MCF 10A (cell line): ENCODE measurements at places on chromosomes 7 and 10.

DNA sequence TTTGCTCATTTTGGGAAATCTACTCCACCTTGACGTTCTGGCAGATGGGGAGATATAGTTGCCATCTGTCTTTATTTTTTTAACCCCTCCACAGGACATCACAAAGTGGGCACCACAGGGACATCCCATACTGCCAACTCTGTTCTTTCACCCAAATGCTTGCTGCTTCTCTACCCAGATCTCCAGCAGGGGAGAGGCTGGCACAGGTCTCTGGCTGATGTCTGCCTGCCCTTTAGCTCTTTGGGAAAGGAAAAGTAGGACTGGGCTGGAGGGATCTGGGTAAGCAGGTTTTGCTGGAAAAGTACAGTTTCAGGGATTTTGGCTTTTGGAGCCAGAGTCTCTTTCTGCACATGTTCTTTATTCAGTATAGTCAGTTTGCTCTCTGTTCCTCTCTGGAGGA is 156.7 kb downstream of the ANLN start:
- DNase-seq, result no peak

- DNase-seq, result no peak
Measured at GRCh38 chr7:74138334-74138867, 35.8 kb upstream of the EIF4H start.

DNA sequence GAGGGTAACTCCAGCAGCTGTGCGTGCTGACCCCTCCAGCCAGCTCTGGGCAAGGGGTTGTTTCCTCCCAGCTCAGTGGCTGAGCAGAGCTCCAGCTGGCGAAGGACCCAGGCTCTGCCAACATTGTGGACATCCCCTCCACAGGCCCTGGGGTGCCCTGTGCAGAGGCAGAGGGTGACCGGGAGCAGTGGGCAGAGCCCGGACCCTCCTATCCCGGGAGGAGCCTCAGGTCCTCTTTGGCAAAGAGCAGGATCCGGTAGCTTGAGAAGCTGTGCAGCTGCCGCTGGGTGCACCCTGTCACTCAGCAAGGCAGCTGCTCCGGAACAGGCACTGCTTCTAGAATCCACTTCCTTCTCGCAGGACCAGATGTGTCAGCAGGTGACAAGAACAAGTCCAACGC is 175.9 kb downstream of the EBF3 start:
- DNase-seq, result no peak

GRCh38 chr7:76198202-76198601 is 3.5 kb upstream of the SRRM3 start:
- DNase-seq, result no peak

DNA sequence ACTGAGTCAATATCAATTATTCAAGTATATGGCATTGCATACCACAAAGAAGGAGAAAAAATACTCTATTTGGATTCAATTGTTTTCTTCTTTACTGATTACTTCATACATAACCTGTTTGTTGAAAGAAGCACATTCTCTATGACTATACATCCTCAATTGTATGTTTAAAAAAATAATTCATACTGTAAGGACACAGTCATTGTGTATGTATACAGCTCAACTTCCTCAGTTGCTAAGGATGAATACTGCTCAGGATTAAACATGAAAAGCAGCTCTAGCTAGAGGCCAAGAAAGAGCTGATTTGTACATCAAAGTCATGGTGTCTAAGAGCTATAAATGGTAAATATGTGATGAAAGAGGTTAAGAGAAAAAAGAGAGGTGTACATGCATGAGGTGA is 15.8 kb upstream of the BPGM start:
- no peak for DNase-seq

DNA sequence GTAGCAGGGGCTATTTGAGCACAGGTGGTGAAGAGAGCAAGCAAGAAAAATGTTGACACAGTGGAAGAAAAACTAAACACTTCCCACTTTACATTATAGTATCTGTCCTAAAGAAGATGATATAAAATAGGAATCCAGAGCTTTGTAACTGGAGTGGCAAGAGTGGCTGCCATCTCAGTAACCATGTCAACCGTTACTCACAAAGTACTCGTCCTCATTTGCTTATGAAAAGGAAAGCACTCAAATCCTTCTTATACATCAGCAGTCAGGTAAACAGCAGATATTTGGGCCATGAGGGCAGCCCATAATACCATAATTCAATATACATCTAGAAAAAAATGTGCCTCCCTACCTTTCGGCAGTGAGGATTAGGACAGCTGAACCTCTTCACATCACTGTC is 70.1 kb downstream of the RNF216 start:
- no peak for DNase-seq
